ENCODE measurements at places on chromosomes 1 and 21.

GRCh38 chr1:5638582-5638981 is 353.6 kb downstream of the NPHP4 start:
- DNase-seq: no peak

- DNase-seq: no peak
These were observed 18.6 kb upstream of the PLCH2 start for GRCh38 chr1:2457444-2457843.

GRCh38 chr1:30779294-30780071 is 21.9 kb upstream of the LAPTM5 start:
- DNase-seq: peak; percentile 61

- no peak for DNase-seq
These were observed 89.5 kb downstream of the XCL2 start for GRCh38 chr1:168454211-168454815.

- DNase-seq: no peak
These were observed 19.1 kb downstream of the OLFML3 start for GRCh38 chr1:113998361-113998760.

- no peak for DNase-seq
These were observed 163.4 kb upstream of the CACNA1E start for GRCh38 chr1:181319907-181320306.

GRCh38 chr1:91774520-91775203 is 111.3 kb downstream of the TGFBR3 start:
- no peak for DNase-seq

Data from RWPE1 (cell line).